BJ (cell line): ENCODE measurements at places on chromosomes 4 and X. TPM values are rescaled to one million over a fixed set of nuclear protein-coding genes. Genes with fewer than 3 reads are reported as not detected.

Gene TMEM31
- 0.16 and 0.43 TPM in 2 replicates for polyA plus RNA-seq

Gene WDR17
- polyA plus RNA-seq: 0.10 and 0.15 TPM in 2 replicates

Gene CDX4
- polyA plus RNA-seq: not detected in 2 replicates

Gene ATOH1
- not detected in 2 replicates for polyA plus RNA-seq

Gene VCX3A
- not detected in 2 replicates for polyA plus RNA-seq

Gene ART3
- not detected in 2 replicates for polyA plus RNA-seq

Gene MXRA5
- 35.1 and 36.5 TPM in 2 replicates for polyA plus RNA-seq

Gene BEND2
- polyA plus RNA-seq: not detected in 2 replicates

Gene CENPC
- 3.6 and 6.4 TPM in 2 replicates for polyA plus RNA-seq

Gene ZNF157
- polyA plus RNA-seq: 0.02 TPM in 1 of 2 replicates, not detected in the other

Gene TEX13B
- not detected in 2 replicates for polyA plus RNA-seq

Gene WDFY3
- polyA plus RNA-seq: 28.8 and 36.4 TPM in 2 replicates

Gene FAM47E
- 0.05 and 0.23 TPM in 2 replicates for polyA plus RNA-seq

Gene BCAP31
- 204 and 222 TPM in 2 replicates for polyA plus RNA-seq

Gene PDGFC
- 22.4 and 35.5 TPM in 2 replicates for polyA plus RNA-seq

Gene MORC4
- 12.3 and 24.2 TPM in 2 replicates for polyA plus RNA-seq

Gene HTN3
- polyA plus RNA-seq: not detected in 2 replicates

Gene PNMA6F
- not detected in 2 replicates for polyA plus RNA-seq

Gene MUC7
- not detected in 2 replicates for polyA plus RNA-seq

Gene TAF7L
- 0.13 and 0.22 TPM in 2 replicates for polyA plus RNA-seq

Gene SOWAHD
- 0.39 and 0.60 TPM in 2 replicates for polyA plus RNA-seq

Gene CENPVL1
- not detected in 2 replicates for polyA plus RNA-seq

Gene NSUN7
- 0.16 and 0.18 TPM in 2 replicates for polyA plus RNA-seq

Gene TCEAL7
- 5.5 and 10.2 TPM in 2 replicates for polyA plus RNA-seq

Gene MAGEC1
- polyA plus RNA-seq: not detected in 2 replicates
